ENCODE measurements at places on chromosomes 1 and 21. TPM values are rescaled to one million over a fixed set of nuclear protein-coding genes. Genes with fewer than 3 reads are reported as not detected.

GRCh38 chr1:172360985-172361384 is 59.5 kb upstream of the C1orf105 start:
- no peak for DNase-seq

DNA sequence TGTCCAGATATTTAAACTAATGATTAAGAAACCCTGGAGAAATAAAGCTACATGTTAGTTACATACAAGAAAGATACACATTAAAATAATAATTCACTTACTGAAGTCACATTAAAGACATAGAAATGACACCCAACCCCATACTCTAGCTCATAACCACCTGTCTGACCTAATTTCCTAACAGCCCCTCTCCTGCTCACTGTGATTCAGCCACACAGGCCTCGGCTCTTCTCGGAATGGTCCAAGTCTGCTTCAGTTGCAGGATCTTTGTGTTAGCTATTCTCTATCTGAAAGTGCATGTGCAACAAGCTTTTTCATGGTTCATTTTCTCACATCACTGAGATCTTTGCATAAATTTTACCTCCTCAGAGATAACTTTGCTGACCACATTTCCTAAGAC is 209.8 kb downstream of the TM2D1 start:
- DNase-seq, result no peak

GRCh38 chr1:221182791-221183533 is 303.7 kb downstream of the HLX start:
- no peak for DNase-seq

DNA sequence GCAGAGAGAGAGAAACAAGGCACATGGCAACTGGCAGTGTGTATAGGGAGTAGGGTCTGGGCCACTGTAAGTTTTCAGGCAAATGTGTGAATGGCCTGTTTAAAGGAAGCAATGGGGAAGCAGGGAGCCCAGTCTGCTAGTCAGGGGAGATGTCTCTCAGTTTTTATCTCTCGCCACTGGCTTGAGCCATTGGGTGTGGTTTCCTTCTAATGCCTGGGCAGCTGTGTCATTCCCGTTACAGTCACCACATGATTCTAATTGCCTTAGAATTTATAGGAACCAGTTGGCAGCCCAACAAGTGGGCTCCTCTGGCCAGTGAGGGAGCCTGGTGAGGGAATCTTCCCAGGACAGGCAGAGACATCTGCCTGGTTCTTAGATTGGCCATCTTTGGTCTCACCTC is 182.4 kb downstream of the DISC1 start:
- no peak for DNase-seq

The FCAMR gene
- 5.3 TPM for polyA plus RNA-seq

- DNase-seq, result peak; percentile 9
Observed at GRCh38 chr1:20100632-20101355, 18.5 kb downstream of the PLA2G2D start.

DNA sequence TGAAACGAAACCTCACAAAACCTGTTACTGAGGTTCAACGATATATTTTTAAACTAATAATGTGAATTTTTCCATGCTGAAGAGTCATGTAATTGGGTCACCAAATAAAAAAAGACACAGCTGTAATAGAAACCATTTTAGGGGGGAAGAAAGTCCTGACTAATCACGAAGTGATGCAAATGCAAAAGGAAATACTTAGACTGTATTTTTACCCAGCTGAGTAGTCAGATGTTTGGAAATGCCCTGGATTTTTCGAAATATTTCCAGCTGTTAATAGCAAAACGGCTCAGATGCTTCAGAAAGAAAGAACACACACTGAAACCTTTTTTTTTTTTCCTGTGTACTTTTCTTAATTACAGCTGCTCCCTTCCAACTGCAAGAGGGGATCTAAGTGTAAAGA is 210.3 kb downstream of the SETD4 start:
- DNase-seq, result no peak

DNA sequence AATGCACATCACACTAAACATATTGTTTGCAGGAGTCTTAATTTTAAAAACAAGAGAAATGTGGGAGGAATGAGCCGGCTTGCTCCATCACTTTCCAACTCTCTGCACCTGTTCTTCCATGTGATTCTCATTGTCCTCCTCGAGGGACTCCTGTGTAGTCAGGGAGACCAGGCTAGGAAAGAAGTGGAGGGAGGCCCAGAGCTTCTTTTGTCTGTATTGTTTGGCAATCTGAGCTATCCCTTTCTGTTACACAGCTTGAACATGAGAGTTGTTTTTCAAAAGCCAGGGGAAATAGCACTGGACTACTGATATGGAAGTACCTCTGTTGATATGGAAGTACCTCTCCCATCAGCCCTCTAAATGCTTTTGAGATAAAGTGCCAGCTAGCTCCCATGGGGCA is 18.8 kb upstream of the LRRC8D start:
- DNase-seq, result no peak

- no peak for DNase-seq
Observed at GRCh38 chr21:38790059-38790458, 15.7 kb upstream of the ETS2 start.

DNA sequence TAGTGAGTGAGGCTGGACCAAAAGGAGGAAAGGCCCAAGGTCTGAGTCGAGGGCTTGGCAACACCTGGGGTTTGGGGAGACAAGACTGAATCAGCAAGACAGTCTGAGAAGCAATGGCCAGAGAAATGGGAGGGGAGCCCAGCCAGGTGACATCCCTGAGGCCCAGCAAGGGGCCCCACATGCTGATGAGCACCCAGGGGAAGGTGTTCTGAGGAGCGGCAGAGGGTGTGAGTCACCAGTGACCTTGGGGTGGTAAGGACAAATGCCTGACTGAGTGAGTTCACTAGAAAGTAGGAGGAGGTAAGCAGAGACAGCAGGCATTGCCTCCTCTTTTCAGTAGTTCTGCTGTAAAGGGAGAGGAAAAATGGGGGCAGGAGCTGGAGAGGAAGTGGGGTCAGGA is 192.4 kb upstream of the GALNT2 start:
- peak; percentile 32 for DNase-seq

The POFUT2 gene
- 36.2 TPM for polyA plus RNA-seq

GRCh38 chr1:182299728-182300616 is 91.6 kb downstream of the GLUL start:
- peak; percentile 61 for DNase-seq

The PRAMEF17 gene
- polyA plus RNA-seq, result not detected

The ABCA4 gene
- 5.3 TPM for polyA plus RNA-seq

- peak; percentile 76 for DNase-seq
Observed at GRCh38 chr1:154351363-154352068, 26.2 kb downstream of the ATP8B2 start.

DNA sequence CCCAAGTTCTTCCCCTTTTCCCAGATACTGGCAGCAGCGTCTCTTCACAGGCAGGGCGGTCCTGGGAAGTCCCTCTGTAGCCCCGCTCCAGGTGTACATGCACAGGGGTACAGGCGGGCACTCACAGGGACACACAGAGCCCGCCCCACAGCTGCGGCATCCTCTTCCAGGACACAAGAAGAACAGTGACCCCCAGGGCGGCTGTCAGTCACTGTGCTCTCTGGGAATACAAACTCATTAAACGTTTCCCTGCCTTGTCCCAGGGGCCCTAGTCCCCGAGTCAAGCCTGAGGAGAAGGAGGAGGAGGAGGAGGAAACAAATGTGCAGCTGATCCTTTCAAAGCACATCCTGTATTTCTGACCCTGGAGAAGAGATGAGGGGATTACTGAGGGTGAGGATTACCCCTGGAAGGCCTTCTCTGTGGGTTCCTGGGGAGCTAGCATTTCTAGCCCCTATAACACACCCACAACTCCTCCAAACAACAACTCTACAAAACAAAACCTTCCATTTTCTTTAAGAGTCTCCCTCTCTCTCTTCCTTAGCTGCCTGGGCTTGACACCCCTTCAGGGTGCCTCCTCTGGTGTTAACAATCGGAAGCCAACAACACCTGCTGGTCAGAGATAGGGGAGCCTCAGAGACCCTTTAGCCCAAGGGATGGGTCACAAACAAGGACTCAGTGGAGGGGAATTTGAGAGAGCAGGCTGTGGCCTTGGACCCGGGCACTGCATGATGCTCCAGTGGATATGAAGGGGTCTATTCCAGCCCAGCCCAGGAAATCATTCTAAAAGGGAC is 28.4 kb upstream of the DMBX1 start:
- no peak for DNase-seq

The RAB7B gene
- polyA plus RNA-seq, result 5.4 TPM

The KRTAP26-1 gene
- not detected for polyA plus RNA-seq

DNA sequence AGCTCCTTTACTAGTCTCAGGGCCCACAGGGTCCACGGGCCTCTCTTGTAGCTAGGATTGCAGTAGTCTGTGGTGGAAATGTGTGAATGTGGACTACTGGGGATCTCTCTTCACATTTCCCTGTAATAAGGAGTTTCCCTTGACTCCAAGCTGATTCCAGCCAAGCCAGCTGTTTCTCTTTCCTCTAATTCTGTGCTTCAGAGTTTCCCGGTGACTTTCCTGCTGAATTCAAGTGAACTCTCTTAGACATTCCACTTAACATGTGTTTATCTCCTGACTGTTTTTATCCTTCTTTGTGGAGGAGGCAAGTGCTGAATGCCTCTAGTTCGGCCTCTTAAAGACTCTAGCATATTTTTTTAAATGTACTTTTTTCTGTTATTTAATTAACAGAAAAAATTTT is 354.0 kb upstream of the RGS18 start:
- DNase-seq, result no peak

The RHD gene
- polyA plus RNA-seq, result 1.5 TPM

The RAD54L gene
- 6.6 TPM for polyA plus RNA-seq

DNA sequence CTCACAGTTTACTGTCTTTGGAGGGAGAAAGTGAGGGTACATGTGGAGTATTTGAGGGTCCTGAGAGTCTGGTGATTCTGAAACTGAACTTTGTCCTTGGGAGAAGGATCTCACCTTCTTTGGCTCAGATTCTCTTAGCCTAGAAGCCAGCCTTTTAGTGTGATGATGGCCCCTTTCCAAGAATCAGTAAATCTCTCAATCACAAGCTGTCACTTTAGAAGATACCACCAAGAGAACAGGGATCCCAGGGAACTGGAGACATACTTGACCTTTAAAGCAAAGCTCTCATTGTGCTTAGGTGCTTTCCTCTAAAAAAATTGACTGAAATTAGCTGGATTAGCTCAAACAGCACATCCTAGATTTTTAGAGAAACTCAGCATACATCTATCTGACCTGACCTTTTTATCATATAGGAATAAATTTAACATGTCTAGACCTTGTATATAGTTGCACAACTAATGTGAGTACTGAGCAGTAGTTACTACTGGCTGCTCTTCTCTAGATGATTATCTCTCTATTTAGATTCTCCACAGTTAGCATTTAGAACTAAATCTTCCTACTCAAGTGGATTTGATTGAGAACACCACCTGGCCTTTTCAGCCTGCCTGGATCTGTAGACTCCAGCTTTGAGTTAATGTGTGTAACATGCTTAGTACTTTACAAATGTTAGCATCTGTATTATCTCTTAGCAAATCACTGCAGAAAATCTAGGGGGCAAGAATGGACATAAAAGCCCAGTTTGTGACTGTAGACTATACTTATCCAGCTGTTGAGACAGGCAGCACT is 157.7 kb downstream of the MAST2 start:
- no peak for DNase-seq

GRCh38 chr21:17461014-17461413 is 51.8 kb upstream of the CXADR start:
- no peak for DNase-seq

- no peak for DNase-seq
Observed at GRCh38 chr1:174058624-174059023, 36.5 kb upstream of the RC3H1 start.

GRCh38 chr1:65476327-65476726 is 55.9 kb downstream of the LEPR start:
- DNase-seq, result no peak

The TLCD4 gene
- 4.9 TPM for polyA plus RNA-seq

DNA sequence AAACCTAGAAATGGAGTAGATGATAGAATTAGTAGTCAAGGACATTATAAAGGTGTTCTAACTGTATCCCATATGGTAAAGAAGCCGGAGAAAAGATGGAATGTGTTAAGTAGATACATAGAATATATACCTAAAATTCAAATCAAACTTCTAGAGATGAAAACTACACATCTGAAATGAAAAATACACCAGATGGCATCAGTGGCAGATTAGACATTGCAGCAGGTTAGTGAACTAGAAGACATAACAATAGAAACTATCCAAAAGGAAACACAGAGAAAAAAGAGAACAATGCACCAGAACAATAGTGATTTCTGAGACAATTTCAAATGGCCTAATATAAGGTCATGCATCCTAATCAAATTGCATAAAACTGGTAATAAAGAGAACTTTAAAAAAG is 26.9 kb downstream of the ZBTB21 start:
- no peak for DNase-seq

GRCh38 chr21:29523646-29524045 is 224.9 kb downstream of the BACH1 start:
- no peak for DNase-seq
